ENCODE measurements at places on chromosomes 13 and 19. TPM values are rescaled to one million over a fixed set of nuclear protein-coding genes. Genes with fewer than 3 reads are reported as not detected.

DNA sequence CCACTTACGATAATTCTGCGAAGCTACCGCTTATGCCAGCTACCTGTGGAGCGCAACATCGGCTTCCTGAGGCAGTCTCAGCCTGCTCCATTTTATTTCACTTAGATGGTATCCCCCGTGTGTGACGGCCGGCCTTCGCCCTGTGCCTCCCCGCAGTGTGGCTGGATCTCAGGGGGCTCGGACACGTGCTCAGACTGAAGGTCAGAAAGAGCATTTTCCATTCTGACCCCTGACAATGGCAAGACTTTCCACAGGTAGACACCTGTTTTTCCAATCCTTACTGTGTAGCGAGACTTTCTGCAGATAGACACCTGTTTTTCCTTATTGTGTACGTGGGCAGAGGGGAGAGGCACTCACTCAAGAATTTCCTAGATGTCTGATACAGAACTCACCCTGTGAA, 52.7 kb downstream of the ATP11A start:
- peaks cover 15% of the 10 kb centered on the region for H3K4me1 ChIP-seq
- H3K27me3 ChIP-seq = no peaks in the 10 kb centered on the region
- H3K4me3 ChIP-seq = no peak overlapping the region
- no peaks in the 10 kb centered on the region for H3K36me3 ChIP-seq

GRCh38 chr13:50518781-50519201, 324.7 kb downstream of the DLEU7 start:
- DNase-seq = no peak
- no peaks in the 10 kb centered on the region for H3K27me3 ChIP-seq
- no peaks in the 10 kb centered on the region for H3K36me3 ChIP-seq
- H3K4me1 ChIP-seq = peaks cover 58% of the 10 kb centered on the region
- no peak overlapping the region for H3K27ac ChIP-seq
- H3K4me3 ChIP-seq = no peak overlapping the region

DNA sequence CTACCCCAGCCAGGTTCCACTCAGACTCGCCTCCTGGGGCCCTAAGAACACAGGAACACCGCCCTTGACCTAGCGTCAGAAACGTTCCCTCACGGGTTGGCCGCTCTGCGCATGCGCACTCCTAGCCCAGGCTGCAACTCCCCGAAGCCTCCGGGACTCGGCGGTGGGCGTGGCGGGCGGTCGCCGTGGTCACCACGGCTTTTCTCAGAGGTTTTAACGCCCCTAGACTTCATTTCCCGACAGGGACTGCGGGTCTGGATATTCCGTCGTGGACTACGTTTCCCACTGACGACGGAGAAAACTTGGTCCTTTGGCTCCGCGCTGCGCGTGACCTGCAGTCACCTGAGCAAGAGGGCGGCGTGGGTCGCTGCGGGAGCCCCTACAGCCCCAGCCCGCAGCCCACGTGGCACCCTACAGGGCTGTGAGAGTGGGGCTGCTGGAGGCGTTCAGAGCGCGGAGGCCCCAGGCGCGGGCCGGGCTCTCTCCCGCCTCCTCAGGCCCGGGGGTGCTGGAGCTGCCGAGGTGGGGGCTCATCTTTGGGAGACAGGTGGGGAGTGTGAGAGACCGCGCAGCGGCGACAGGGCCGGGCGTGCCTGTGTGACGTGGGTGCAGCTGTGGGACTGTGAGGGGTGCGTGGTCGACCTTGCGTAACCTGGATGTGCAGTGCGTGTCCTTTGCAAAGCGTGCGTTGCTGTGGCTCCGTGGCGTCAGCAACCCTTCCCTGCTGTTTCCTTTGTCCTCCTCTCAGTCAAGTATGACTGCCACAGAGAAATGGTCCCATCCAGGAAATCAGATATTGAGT, 38.0 kb upstream of the ZNF573 start:
- H3K27ac ChIP-seq = no peak overlapping the region
- peak overlapping the region; percentile 32 for H3K4me3 ChIP-seq

The JUNB gene
- 135 TPM for total RNA-seq

GRCh38 chr19:47190167-47190727, 40.8 kb downstream of the BBC3 start:
- peak; percentile 34 for DNase-seq
- H3K27me3 ChIP-seq = no peaks in the 10 kb centered on the region
- H3K36me3 ChIP-seq = peaks cover 15% of the 10 kb centered on the region
- no peak overlapping the region for H3K4me3 ChIP-seq
- H3K27ac ChIP-seq = peak overlapping the region; percentile 73
- peaks cover 28% of the 10 kb centered on the region for H3K4me1 ChIP-seq

DNA sequence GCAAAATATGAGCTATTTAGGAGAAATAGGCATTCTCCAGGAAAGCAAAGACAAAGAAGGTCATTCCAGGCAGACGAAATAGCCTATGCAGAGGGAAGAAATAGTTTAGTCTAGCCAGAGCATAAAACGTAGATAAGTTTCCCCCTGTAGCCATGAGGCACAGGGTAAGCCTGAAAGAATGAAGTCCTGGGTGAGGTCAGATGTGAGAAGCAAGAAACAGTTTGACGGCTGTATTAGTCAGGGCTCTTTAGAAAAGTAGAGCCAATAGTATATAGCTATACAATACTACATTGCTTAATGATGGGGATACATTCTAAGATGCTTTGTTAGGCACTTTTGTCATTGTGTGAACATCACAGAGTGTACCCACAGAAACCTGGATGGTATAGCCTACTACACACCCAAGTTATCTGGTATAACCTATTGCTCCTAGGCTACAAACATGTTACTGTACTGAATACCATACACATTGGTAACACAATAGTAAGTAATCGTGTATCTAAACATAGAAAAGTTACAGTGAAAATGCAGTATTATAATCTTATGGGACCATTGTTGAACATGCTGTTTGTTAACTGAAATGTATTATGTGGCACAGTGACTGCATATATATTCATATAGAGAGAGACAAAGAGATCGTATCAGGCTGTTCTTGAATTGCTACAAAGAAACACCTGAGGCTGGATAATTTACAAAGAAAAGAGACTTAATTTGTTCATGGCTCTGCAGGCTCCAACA, 59.3 kb upstream of the WDFY2 start:
- H3K36me3 ChIP-seq = no peaks in the 10 kb centered on the region
- H3K27ac ChIP-seq = no peak overlapping the region
- no peak overlapping the region for H3K4me3 ChIP-seq

DNA sequence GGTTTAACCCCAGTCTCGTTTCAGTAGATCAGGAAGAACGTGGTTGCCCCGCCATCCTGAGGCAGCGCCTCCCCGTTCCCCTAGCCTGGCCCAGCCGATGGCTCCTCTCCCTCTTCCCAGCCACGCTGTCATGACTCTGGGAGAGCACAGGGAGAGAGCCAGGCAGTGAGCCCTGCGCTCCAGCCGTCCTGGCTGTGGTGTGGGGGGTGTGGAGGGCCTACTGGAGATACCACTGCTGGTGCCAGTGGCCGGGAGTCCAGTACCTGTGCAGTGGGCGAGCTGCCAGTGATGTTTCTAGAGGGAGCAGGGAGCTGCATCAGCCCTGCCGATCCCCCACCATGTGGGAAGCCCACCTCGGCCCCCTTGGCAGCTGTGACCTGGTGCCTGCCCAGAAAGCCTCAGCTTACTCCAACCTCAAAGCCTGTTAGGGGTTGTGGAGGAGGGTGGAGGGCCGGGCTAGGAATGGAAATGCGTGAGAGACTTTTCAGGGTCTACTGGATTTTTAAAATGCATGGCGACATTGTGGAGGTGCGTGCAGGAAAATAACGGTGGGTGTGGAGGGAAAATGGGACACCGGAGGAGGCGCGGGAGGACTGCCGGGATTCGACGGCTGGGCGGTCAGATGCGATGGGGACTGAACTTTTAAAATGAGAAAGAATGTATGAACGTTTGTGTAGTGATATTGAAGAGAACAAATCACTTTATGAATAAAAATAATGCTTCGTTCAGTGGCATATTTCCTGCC, 4.9 kb downstream of the TEX29 start:
- H3K4me3 ChIP-seq = no peak overlapping the region
- H3K4me1 ChIP-seq = no peaks in the 10 kb centered on the region
- DNase-seq = no peak
- no peaks in the 10 kb centered on the region for H3K36me3 ChIP-seq

DNA sequence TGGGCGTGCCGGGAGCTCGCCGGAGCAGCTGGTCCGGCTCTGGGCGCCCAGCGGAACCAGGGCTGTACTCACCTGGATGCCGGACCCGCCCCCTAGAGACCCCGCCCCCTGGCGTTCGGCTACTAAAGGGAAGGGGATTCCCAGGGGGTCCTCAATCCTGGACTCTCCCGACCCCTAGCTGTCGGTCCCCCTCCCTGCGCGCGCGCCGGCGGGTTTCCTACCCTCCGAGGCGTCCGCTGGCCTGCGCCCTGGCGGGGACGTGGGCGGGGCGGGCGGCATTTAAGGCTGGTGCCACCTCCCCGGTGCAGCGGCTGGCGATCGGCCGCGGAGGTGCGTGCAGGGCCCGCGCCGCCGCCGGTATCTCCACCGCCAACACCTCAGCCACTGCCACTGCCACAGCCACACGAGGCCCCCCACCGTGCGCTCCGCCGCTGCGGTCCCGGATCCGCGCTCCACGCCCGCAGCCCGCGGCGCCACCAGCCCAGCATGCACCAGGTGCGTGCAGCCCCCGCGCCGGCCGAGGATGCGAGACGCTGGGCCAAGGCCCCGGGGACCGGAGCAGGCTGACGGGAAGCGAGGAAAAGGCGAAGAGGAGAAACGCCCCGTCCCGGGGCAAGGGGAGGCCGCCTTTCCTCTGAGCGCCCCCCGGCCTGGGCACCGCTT, at the start of gene ATP12A:
TSS of gene ATP12A (plus strand) at position 151 of the 663 bp plus-strand sequence. CDS start at position 487, 336 bp downstream.
- no peaks in the 10 kb centered on the region for H3K36me3 ChIP-seq
- H3K4me3 ChIP-seq = peak within 1 kb of the TSS; percentile 24
- peaks cover 19% of the 10 kb centered on the region for H3K27me3 ChIP-seq
- DNase-seq = peak; percentile 84
- no peak within 1 kb of the TSS for H3K27ac ChIP-seq

DNA sequence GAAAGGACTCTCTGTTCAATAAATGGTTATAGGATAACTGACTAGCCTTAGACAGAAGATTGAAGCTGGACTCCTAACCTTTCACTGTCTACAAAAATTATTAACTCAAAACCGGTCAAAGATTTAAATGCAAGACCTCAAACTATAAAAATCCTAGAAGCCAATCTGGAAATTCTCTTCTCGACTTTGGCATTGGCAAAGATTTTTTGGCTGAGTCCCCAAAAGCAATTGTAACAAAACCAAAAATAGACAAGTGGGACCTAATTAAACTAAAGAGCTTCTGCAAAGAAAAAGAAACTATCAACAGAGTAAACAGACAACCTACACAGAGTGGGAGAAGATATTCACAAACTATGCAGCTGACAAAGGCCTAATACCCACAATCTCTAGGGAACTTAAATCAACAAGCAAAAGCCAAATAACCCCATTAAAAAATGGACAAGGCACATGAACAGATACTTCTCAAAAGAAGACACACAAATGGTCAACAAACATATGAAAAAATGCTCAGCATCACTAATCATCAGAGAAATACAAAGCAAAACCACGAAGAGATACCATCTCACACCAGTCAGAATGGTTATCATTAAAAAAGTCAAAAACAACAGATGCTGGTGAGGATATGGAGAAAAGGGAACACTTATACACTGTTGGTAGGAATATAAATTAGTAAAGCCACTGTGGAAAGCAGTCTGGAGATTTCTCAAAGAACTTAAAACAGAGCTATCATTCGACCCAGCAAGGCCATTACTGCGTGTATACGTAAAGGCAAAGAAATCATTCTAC, 266.3 kb downstream of the DNAJC15 start:
- no peaks in the 10 kb centered on the region for H3K4me1 ChIP-seq
- DNase-seq = no peak
- H3K27me3 ChIP-seq = no peaks in the 10 kb centered on the region

DNA sequence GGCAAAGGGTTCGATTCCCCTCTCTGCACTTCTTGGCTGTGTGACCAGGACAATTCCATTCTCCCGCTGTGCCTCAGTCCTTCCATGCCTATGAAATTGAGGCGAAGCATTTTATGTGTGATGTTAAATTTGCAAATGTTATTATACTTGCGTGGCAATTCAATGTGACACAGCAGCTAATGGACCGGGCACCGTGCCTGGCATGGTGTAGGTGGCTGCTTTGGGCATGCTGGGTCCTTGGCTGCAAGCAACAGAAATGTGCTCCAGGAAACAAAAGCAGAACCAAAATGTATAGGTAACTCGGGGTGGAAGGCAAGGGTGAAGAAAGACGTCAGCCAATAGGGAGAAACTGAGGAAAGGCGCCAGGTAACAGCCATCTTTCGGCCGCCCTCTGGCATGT, 37.1 kb downstream of the TINCR start:
- no peaks in the 10 kb centered on the region for H3K36me3 ChIP-seq
- no peak for DNase-seq
- no peak overlapping the region for H3K27ac ChIP-seq

GRCh38 chr13:30143666-30144400, 163.5 kb downstream of the KATNAL1 start:
- no peak overlapping the region for H3K4me3 ChIP-seq
- no peak overlapping the region for H3K27ac ChIP-seq
- H3K27me3 ChIP-seq = no peaks in the 10 kb centered on the region
- no peak for DNase-seq

- H3K4me3 ChIP-seq = no peak overlapping the region
- H3K27me3 ChIP-seq = no peaks in the 10 kb centered on the region
- no peak for DNase-seq
- H3K27ac ChIP-seq = no peak overlapping the region
Observed at GRCh38 chr19:33498391-33499000, 23.1 kb downstream of the PEPD start.

DNA sequence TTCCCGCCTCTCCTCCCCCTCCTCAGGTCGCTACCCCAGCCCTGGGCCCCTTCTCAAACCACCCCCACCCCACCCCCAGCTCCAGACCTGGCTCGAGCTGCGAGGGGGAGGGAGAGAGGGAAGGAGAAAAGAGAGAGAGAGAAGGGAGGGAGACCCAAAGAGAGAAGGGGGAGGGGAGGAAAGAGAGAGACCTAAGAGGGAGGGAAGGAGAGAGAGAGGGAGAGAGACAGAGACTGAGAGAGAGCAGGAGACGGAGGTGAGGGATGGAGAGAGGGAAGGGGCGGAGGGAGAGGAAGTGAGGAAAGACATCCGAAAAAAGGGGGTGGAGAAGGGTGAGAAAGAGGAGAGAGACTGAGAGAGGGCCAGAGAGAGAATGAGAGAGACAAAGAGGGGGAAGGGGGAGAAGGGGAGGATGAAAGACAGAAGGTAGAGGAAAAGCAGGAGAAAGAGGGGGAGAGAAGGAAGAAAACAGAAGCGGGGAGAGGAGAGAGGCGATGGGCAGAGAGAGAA, 2.0 kb upstream of the SPACA6 start:
- H3K4me1 ChIP-seq = peaks cover 11% of the 10 kb centered on the region
- peak overlapping the region; percentile 78 for H3K27ac ChIP-seq
- DNase-seq = no peak
- no peaks in the 10 kb centered on the region for H3K27me3 ChIP-seq

DNA sequence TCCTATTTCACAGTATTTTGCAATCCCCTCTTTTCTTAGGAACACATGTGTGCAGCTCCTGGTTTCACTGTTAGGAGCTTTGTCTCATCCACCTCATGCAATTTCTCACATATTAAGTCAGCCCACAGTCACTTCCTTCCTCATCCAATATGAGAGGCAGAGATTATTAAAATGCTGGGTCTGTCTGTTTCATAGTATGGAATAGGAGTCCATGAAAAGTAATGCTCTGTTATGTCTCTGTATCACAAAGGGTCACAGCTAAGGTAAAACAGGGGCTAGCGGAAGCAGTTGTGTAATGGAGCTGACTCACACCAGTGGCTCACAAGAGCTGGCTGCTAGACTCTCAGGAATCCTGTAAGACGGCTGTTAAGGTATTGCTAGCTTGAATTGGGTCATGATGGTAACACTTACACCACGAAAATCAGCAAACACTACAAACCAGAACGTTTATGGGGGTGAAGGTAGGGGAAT, 216.5 kb downstream of the EFNB2 start:
- peak; percentile 3 for DNase-seq
- no peaks in the 10 kb centered on the region for H3K4me1 ChIP-seq
- H3K4me3 ChIP-seq = no peak overlapping the region
- H3K36me3 ChIP-seq = no peaks in the 10 kb centered on the region

GRCh38 chr13:31614704-31615103, 124.6 kb upstream of the RXFP2 start:
- no peaks in the 10 kb centered on the region for H3K4me1 ChIP-seq
- DNase-seq = no peak
- H3K4me3 ChIP-seq = no peak overlapping the region
- no peaks in the 10 kb centered on the region for H3K36me3 ChIP-seq
